Body of pancreas (tissue), 4 donors: ENCODE measurements at places on chromosomes 7 and 10. TPM values are rescaled to one million over a fixed set of nuclear protein-coding genes. Genes with fewer than 3 reads are reported as not detected.

Gene ARHGEF35
- 5.3 TPM for total RNA-seq

Gene PPP1R3C
- 15.6 TPM for total RNA-seq

Gene FRMPD2
- not detected for total RNA-seq

Gene ARMH3
- total RNA-seq = 5.6 TPM

DNA sequence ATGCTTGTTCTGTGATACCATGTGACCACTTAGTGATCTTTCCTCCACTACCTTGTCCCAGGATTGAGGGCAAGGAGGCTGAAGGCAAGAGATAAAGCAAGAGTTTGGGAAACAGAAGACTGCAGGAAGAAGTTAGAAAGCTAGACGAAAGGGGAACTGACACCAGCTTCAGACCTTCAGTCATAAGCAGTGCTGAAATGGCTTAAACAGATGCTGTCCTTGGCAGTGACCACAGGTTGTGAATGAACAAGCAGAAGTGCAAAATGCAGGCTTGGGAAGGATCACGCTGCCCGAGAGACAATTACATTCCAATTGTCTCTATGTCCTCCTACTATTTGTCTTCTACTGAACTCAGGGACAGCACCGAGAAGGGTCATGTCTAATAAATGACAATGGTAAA lies 704.9 kb upstream of the AUTS2 start:
- no peak for DNase-seq

GRCh38 chr7:30828591-30828990 lies 57.4 kb downstream of the MINDY4 start:
- DNase-seq = no peak

DNA sequence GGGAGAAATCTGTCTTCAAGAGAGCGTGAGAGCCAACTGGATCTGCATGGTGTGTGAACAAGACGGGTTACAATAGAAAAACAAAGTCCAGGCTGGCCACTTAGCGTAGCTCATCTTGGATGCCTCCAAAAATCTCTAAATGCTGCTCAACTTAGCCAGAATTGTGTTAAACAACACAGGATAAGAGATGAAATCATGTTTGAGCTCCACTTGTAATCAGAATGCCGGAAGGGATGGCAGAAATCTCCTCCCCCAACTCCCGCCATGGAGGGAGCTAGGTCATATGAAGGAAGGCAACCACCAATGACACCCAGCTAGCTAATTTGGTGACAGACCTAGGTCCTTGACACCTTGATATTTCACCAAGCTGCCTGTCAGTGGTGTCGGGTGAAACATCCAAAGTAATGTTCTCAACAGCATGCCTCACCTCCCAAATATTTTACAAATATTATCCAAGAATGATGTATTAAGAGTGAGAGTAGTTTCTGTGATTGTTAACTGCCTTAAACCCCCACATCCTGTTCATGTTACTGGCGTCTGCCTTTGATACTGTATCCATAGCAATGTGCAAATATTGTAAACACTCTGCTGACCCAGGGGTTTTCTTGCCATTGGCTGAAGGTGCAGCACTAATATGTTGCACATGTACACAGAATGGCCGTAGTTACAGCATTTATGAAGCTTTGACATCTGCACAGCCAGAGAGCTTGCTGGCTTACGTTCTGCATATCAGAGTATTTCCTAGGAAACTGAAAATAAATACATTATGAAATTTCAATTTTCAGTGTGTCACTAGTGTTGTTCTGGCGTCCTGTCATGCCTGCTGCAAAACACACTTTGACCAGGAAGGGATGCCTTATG lies 25.8 kb downstream of the TMEM254 start:
- DNase-seq = no peak

DNA sequence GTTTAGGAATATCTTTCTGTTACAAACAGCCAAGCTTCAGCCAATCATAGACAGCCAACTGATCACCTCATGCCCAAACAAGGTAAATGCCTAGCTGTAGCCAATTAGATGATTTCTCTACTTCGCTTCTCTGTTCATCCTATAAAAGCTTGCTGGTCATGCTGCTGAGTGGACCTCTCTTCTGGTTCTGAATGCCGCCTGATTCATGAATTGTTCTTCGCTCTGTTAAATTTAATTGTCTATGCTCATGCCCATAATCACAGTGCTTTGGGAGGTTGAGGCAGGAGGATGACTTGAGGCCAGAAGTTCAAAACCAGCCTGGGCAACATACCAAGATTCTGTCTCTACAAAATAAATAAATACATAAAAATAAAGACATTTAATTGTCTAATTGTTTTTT lies 698.1 kb upstream of the NRP1 start:
- no peak for DNase-seq

- no peak for DNase-seq
These were observed 1.3 kb downstream of the GJD4 start for GRCh38 chr10:35606430-35606829.

DNA sequence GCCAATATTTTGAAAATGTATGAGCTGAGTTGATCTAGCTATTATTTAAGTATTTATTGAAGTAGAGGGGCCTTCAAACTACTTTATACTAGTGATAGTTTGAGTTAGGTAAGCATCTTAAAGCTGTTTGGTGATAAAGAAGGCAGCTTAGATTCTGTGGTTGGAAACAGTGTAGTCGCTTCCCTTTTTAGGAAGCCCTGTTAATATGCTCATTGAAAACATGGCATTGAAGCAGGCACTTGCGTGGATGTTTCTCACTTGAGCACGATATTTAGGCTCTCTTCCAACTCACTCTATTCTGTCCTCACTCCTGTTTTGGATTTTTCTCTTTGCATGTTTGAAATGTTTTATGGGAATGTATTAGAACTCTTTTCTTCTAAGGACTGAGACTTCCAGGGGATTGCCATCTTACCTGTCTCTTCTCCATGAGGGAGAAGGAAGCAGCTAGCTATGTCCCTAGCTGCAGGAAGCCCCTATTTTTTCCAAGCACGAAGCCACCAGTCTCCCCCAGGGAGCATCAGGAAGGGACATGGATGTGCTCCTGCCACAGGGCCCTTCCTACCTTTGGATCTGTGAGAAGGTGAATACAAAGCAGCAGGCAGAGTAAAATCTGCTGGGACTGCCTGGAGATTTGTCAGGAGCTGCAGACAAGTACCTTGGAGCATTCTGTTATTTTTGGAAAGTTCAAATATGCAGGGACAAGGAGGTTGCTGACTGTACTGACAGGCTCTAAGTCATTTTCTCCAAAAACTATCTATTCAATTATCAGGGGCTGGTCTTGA lies 22.0 kb upstream of the BMPR1A start:
- no peak for DNase-seq

GRCh38 chr7:42068554-42069280 lies 168.3 kb downstream of the GLI3 start:
- no peak for DNase-seq

- DNase-seq = no peak
These were observed 5.4 kb downstream of the GPRIN2 start for GRCh38 chr10:46550795-46551700.

GRCh38 chr10:55793024-55793423 lies 568.0 kb downstream of the ZWINT start:
- no peak for DNase-seq

- no peak for DNase-seq
These were observed 30.7 kb downstream of the PRF1 start for GRCh38 chr10:70571636-70572439.

- no peak for DNase-seq
These were observed 445.7 kb upstream of the C7orf33 start for GRCh38 chr7:148144827-148145226.

DNA sequence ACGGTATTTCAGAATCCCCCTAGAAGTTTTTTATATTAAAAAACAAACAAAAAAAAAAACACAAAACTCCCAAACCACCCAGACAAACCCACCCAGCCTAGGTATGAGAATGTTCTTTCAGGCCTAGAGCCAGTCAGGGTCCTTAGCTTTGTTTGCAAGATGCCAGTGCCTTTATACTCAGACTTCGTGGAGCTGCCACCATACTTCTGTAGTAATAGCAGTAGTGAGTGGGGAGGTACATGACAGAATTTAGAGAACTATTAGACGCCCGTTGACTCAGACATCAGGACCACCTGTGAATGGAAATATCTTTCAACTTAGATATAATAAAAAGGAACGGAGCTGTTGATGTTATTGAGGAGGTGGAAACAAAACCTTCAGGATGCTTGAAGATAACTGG lies 138.2 kb upstream of the MKLN1 start:
- DNase-seq = no peak

GRCh38 chr10:103445767-103446567 lies 6.2 kb downstream of the CALHM2 start:
- peak; percentile 29 for DNase-seq

DNA sequence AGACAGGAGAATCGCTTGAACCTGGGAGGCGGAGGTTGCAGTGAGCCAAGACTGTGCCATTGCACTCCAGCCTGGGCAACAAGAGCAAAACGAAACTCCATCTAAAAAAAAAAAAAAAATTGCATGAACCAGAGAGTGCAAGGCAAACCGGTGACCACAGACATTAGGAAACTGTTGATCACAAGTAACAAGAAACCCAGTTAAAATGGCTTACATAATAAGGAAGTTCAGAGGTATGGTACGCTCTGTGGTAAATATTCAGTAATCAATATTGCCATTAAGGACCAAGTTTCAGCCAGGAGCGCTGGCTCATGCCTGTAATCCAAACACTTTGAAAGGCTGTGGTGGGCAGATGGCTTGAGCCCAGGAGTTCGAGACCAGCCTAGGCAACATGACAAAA lies 9.2 kb upstream of the NT5C2 start:
- DNase-seq = no peak

DNA sequence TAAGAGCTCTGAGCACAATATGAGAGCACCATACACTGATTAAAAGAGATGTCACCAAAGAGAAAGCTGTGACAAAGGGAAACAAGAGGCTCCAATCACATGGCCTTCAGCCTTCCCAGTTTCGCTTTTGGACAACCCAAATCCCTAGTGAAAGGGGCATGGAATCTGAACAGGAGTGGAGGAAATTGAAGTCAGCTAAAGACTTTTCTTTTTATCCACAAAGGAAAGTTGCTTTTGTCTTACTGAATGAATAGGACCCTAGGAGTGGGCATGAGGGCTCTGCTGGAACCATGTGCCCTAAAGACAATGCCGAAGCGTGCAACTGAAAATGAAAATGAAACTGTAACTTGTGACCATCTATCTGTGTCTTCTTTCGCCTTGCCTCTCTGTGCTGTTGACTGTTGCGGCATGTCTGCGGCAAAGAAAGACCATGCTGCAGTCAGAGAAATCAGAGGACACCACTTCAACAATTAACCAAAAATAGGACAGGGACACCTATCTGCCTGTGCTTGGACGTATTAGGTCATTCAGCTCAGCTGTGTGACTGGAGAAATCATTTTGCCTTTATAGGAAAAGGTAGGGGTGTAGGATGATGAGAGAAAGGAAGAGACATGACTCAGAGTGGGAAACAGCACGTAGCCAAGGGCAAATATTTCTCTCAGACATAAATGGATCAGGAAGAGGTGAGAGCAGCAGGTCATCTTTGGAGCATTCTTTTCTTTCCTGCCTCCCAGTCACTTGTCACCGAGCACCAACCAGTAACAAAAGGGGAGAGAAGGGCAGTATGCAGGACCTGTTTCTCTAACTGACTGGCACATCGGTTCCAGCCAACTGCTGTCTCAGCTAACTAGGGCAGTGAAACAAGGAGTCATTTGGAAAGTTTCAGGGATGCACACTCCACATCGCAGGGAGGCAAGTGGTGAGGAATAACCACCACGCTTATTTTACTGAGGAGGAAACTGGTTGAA lies 12.3 kb downstream of the CAV2 start:
- DNase-seq = no peak

GRCh38 chr7:150732786-150733481 lies 4.3 kb upstream of the GIMAP5 start:
- DNase-seq = no peak

DNA sequence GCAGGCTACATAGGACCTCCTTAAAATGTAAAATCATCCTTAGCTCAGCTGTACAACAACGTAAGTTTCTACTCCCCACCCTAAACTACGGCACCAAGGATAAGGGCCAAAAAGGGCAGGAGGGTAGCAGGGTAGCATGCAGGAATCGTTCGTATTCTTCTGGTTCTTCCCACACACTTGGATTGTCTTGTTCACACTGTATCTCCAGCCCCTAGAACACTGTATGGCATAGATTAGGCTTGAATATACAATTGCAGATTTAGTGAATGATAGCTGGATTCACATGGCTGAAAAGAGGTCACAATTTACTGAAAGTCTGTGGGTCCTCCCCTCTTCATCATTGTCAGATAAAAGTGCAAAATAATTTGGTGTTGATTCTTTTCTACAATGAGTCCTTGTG lies 28.2 kb upstream of the PRKAR2B start:
- no peak for DNase-seq

DNA sequence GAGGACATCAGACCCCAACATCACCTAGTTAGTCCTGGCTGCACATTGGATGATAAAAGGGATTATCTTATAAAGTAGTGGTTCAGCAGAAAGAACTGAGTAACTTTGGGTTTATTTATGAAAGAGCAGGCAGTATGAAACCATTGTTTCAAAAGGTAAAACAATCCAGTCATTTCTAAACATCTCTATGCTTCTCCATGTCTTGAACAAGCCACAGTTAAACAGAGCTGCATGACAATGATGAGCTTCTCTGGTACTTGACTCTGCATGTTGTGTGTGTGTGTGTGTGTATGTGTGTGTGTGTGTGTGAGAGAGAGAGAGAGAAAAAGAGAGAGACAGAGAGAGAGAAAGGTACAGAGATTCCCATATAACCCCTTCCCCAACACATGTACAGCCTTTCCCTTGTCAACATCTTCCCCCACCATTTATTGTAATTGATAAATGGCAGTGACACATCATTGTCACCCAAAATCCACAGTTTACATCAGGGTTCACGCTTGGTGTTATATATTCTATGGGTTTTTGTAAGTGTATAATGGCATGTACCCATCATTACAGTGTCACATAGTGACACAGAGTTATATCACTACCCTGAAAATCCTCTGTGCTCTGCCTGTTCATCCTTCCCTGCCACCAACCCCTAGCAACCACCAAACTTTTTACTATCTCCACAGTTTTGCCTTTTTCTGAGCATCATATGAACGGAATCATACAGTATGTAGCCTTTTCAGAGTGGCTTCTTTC lies 32.8 kb upstream of the SLC18A3 start:
- no peak for DNase-seq

- peak; percentile 58 for DNase-seq
These were observed 826.7 kb downstream of the TYW1 start for GRCh38 chr7:67823345-67823744.

- no peak for DNase-seq
These were observed 12.2 kb downstream of the SEPHS1 start for GRCh38 chr10:13335881-13336280.

- DNase-seq = no peak
These were observed 245.9 kb downstream of the FGFR2 start for GRCh38 chr10:121352231-121352855.
